ENCODE measurements at places on chromosomes 13 and 19.

GRCh38 chr13:32045982-32046785 is 14.6 kb downstream of the FRY start:
- no peak for DNase-seq

- peak; percentile 38 for DNase-seq
These were observed 957 bp upstream of the CCDC194 start for GRCh38 chr19:17394891-17395415.

DNA sequence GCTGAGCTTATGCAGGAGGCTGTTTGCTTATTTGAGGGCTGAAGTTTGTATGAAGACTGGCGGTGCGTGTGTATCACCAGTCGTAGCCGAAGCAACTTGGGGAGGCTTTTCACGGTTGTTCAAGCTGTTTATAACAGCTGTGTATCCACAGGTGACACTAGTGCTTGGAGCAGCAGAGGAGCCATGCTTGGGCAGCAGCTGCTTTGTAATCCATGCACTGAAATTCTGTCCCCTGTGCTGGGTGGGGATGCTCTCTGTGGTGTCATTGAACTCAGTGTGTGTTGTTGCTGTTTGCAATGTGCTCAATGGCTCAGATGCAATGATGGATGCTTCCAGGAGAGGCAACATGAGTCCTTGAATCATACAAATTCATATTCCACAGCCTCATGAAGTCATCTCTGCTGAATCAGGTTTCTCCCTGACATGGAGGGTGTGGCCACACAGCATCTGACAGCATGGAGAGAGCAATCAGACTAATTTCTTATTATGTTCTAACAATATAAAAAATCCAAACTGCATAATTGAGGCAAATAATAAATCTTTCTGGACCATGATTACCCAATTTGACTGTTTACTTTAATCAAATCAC is 18.8 kb upstream of the GTF3A start:
- DNase-seq = no peak

GRCh38 chr13:109900741-109901140 is 114.4 kb upstream of the IRS2 start:
- no peak for DNase-seq

DNA sequence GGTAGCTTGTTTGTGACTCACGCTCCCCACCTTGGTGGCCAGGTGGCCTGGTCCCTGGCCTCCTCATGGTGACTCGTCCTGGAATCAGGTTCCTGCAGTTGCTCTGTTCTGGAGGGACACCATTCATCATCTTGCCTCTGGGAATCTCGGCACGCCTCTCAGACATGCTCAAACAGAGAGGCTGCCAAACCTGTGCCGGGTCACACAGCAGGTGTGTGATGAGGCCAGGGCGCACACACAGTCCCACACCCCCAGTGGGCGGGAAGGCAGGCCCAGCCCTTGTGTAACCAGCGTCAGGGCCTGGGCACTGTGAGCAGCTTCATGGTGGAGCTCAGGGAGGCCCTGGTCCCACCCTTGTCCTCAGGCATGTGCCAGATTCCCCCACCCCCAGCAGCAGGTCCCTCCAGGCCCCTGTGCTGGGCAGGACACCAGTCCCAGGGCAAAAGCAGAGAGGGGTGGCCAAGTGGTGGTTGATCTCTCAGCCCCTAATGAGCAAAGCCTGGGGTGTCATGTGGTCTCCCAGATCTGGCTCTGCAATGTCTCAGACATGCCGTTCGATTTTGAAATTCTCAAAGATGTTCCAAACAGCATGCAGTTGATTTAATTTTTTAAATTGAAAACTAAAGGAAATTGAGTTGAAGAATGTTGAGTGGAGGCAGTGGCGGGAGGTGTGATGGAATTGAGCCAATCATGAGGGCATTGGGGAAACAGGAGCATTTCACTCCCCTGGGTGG is 12.1 kb downstream of the CEBPA start:
- no peak for DNase-seq

DNA sequence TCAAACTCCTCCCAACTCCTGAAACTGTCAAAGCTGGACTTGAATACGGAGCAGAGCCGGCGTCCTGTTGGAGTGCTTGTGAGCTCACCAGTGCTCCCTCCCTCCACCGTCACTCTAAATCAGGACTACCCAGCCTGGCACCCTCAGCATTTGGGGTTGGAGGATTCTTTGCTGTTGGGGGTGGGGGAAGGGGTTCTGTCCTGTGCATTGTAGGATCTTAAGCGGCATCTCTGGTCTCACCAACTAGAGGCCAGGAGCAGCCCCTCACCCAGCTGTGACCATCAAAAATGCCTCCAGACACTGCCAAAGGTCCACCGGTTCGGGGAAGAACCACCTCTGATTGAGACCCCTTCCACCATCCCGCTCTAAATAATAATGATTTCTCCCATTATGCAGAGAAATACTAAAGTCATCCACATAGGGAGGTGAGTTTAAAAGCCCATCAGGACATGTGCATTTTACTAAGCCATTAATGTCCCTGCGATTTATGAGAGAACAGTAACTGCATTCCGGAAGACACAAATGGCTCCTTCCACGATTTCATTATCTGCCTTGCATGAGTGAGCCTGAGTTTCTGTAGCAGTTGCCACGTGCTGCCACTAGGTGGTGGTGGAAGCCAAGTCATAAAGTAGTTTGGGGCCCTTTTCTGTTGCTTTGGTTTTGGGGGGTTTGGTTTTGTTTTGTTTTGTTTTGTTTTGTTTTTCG is 16.1 kb upstream of the USP29 start:
- DNase-seq = peak; percentile 21

DNA sequence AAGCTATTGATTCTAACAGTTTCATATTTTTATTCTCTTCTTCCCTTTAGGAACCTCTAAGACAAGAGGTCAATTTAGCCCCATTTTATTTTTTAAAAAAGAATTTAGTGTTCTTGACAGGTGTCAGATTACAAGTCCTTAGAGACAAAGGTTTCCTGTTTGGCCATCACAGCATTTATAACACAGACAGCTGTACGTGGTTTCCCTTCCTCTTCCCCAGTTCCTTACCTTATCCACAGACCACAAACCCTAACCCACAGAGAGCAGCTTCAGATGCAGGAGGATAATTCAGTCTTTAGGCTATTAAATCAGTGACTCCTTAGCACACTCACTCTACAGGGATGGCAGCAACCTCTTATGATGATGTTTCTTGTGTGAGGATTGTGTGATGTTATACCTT is 1210.1 kb downstream of the DIAPH3 start:
- no peak for DNase-seq

DNA sequence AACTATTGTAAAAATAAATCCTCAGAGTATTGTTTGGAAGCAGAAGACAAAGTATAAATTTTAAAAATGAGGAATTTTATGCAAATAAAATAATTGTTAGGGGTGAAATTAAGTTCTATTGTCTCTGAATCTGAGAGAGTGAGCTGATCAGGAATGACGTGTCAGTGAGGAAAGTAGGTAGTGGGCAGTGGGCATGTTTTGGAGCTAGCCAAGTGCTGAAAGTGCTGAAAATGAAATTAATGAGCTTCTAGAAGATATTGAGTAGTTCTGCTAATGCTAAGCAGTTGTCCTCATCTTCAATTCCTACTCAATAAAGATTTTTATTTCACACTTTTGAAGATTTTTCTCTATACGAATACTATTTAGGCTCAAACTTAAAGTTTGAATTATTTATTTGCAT is 1167.8 kb upstream of the PCDH20 start:
- DNase-seq = no peak

GRCh38 chr13:111903143-111903542 is 163.8 kb upstream of the SOX1 start:
- no peak for DNase-seq

DNA sequence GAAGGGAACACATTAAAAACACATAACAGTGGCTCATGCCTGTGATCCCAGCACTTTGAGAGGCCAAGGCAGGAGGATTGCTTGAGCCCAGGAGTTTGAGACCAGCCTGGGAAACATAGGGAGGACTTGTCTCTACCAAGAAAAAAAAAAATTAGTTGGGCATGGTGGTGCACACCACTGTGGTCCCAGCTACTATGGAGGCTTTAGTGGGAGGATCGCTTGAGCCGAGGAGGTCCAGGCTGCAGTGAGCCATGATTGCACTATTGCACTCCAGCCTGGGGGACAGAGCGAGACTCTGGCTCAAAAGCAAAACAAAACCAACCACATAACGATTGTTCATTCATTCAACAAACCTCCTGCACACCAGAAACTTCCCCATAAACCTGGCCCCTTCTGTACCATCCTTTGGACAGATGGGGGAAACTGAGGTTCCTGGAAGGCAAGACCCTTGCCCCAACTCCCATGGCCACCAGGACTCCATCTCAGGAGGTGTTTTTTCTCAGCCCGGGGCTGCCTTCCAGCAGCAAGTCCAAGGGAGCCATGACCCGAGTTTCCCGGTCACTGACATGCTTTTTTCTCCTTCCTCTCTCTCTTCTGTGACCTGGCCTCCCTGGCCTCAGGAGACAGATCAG is 4.3 kb downstream of the FOSB start:
- DNase-seq = no peak

GRCh38 chr19:23509686-23510450 is 114.6 kb upstream of the ZNF91 start:
- no peak for DNase-seq

DNA sequence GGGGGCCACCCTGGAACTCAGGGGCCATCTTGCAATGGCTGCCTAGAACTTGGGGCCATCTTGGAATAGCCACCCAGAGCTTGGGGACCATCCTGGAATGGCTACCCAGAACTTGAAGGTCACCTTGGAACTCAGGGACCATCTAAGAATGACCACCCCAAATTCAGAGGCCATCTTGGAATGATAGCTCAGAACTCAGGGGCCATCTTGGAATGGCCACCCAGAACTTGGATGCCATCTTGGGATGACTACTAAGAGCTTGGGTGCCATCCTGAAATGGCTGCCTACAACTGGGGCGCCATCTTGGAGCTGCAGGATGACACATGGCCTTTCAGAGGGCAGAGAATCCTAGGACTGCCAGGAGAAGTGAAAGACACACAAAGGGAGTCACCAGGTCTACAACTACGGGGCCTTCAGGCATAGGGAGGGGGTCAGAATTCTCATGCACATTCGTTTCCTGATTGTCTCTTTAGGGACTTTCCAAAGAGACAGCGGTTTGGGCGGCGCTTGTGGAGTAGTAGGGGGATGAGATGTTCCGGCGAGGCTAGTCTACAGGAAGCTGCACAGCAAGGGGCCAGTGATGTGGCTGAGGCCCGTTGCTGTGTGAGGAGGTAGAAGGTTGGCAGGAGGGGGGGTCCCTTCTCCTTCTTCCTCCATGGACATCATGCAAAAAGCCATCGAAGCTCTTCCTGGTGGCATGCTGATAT is 125.0 kb downstream of the IER2 start:
- DNase-seq = no peak

DNA sequence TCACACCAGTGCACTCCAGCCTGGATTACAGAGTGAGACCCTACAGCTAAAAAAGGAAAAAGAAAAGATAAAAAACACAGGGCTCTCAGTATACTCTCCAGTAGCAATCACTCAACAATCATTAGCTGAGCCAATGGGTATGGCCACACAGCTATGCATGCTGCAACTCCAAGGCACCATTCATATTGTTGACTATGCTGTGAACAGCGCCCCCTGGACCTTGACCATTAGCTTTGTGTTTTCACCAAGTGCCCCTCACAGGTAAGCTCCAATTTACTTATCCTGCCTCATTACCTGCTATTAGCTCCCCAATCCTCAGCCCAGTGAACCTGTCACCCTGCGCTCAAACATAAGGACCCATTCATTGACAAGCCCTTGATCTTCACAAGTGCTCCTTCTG is 35.8 kb downstream of the ZIC5 start:
- no peak for DNase-seq

GRCh38 chr13:77374786-77375185 is 47.9 kb upstream of the MYCBP2 start:
- no peak for DNase-seq

- no peak for DNase-seq
These were observed 2033.9 kb upstream of the PCDH20 start for GRCh38 chr13:63449550-63449949.

DNA sequence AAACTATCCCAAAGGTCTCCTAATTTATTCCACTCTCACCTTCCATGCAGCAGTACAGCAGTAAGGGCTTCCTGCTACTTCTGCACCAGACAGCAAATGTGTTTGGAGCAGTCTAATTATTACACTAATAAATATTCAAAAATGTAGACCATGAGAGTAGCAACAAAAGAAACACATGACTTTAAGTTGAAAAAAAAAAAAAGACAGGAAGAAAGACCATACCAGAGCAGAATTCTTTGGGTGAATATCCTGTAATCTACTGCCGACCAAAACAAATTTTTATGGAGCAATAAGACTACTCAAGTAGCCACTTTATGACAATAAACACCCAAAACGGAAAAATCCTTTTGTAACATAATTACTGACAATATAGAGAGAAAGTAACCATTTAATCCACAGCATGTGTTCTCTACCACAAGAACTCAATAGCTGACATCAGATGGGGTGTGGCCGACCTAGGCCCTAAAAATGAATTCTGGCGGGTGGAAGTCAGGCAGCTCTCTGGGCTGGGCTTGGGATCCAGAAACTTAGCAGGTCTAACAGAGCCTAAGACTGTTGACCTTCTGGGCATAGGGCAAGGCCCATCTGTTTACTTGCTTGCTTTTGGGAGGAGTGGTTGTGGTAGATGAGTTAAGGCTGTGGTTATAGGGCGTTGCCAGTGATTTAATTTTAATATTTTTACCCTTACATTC is 4.6 kb downstream of the KLF12 start:
- DNase-seq = no peak

DNA sequence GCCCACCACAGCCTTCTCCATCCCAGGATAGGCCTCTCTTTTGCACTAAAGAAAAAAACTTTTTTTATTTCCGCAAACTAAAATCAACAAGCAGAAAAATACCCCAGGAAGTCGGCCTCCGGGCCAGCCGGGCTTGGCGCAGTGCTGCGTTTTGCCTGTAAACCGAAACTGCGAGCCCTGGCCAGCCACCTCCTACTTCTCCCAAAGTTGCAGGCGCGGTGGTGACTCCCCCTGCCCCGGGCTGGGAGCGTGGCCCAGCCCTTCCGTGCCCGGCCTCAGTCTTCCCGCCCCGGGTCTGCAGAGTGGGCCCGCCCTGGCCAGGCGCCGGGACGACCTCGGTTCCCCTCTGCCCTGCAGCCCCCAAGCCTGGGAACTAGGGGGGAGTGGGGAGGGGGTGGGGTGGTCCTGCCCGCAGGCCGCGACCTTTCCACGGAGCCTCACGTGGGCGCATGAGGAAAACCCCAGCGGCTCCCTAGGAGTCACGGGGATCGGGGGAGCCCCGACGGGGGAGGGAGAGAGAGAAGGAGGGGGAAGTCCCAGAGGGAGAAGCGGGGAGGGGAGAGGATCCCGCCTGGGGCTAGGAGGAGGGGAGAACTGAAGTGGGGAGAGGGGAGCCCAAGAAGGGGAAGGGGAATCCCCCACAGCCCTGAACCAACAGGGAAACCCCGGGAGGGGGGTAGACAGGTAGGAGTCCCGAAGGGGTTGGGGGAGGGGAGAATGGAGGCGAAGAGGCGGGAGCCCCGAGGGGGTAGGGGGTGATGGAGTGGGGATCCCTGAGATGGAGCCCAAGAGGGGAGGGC is 3.0 kb downstream of the GADD45B start:
- peak; percentile 40 for DNase-seq

Measured in stimulated activated CD8-positive, alpha-beta memory T cell treated with anti-CD3 and anti-CD28 coated beads, Interleukin-2, amount 100 ng/mL, for 1 hour (primary cell).